ENCODE measurements at places on chromosomes 5 and 9. TPM values are rescaled to one million over a fixed set of nuclear protein-coding genes. Genes with fewer than 3 reads are reported as not detected.

Gene SLC25A48
- total RNA-seq, result not detected

Gene GPR21
- not detected for total RNA-seq

Gene MEGF9
- total RNA-seq, result 17.1 TPM

Gene MUSK
- total RNA-seq, result 1.5 TPM

Gene ACER2
- 1.8 TPM for total RNA-seq

Gene TRPM3
- total RNA-seq, result not detected

Gene GIN1
- total RNA-seq, result 5.6 TPM

- H3K4me1 ChIP-seq, result peaks cover 13% of the 10 kb centered on the region
- H3K27me3 ChIP-seq, result no peaks in the 10 kb centered on the region
- H3K27ac ChIP-seq, result no peak overlapping the region
- H3K4me3 ChIP-seq, result no peak overlapping the region
- H3K36me3 ChIP-seq, result no peaks in the 10 kb centered on the region
Measured at GRCh38 chr5:132298298-132299212, 4.4 kb downstream of the SLC22A4 start.

GRCh38 chr9:99182356-99182755 lies 39.4 kb downstream of the ALG2 start:
- peaks cover 10% of the 10 kb centered on the region for H3K4me1 ChIP-seq
- no peak overlapping the region for H3K4me3 ChIP-seq
- no peaks in the 10 kb centered on the region for H3K27me3 ChIP-seq
- peak; percentile 37 for DNase-seq
- H3K27ac ChIP-seq, result no peak overlapping the region

DNA sequence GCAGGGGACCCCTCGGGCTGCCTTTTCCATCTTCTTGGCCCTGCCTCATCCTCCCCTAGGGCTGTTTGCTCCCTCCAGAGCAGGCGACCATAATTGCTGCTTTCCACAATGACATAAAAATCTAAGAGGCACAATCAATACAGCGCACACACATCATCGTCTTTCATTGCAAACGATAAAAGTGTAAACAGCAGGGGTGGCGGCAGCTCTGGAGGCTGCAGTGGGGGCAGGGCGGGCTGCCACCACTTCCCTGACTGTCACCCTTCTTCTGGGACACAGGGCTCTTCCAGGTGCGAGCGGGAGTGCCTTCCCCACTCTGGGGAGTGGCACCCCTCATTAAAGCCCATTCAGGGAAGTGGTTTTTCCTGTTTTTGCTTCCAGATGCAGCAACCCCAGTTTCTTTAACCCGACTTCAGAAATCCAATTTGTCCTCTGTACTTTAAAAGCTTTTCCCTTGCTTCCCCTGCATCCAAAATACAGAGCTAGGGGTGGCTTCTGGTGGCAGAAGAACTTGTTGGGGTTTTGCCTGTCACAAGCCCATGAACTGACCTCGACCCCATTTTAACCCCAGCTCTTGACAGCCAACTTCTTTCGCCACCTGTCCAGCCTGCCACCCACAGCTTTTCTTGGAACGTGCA lies 45.7 kb downstream of the TSPAN17 start:
- H3K4me1 ChIP-seq, result no peaks in the 10 kb centered on the region
- no peak for DNase-seq

DNA sequence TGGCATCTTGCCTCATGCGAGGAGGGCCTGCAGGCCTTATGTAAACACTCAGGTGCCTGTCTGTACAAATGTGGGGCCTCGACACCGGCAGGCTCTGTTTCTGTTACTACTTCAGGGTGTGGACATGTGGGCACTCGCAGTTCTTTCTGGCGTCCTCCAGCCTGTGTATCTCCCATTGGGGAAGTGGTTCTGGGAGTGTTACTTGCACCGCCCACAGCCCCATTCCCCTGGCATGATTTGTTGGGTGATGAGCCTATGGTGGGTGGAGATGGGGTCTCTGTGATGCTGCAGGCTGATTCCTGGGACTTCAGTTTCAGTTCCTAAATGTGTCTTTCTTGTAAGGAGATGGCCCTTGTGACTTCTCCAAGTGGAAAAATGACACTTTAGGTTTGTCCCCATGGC lies 82.1 kb upstream of the PITX1 start:
- no peaks in the 10 kb centered on the region for H3K27me3 ChIP-seq
- no peak overlapping the region for H3K4me3 ChIP-seq
- no peak for DNase-seq
- no peak overlapping the region for H3K27ac ChIP-seq
- no peaks in the 10 kb centered on the region for H3K4me1 ChIP-seq

- H3K36me3 ChIP-seq, result no peaks in the 10 kb centered on the region
- DNase-seq, result no peak
- no peaks in the 10 kb centered on the region for H3K4me1 ChIP-seq
- no peak overlapping the region for H3K4me3 ChIP-seq
Measured at GRCh38 chr9:72749276-72749675, 203.6 kb downstream of the ALDH1A1 start.

- no peaks in the 10 kb centered on the region for H3K4me1 ChIP-seq
- H3K27me3 ChIP-seq, result no peaks in the 10 kb centered on the region
- H3K4me3 ChIP-seq, result no peak overlapping the region
- H3K27ac ChIP-seq, result no peak overlapping the region
- DNase-seq, result no peak
Measured at GRCh38 chr5:86879086-86879485, 261.3 kb downstream of the COX7C start.

GRCh38 chr5:143347046-143347445 lies 56.4 kb downstream of the NR3C1 start:
- H3K4me3 ChIP-seq, result no peak overlapping the region
- H3K4me1 ChIP-seq, result peaks cover 68% of the 10 kb centered on the region
- DNase-seq, result no peak
- H3K36me3 ChIP-seq, result no peaks in the 10 kb centered on the region
- H3K27ac ChIP-seq, result peak overlapping the region; percentile 12
- H3K27me3 ChIP-seq, result no peaks in the 10 kb centered on the region

- no peak overlapping the region for H3K4me3 ChIP-seq
- no peak for DNase-seq
- H3K27me3 ChIP-seq, result no peaks in the 10 kb centered on the region
- no peak overlapping the region for H3K27ac ChIP-seq
- H3K4me1 ChIP-seq, result no peaks in the 10 kb centered on the region
Measured at GRCh38 chr5:143262393-143263174, 140.9 kb downstream of the NR3C1 start.

DNA sequence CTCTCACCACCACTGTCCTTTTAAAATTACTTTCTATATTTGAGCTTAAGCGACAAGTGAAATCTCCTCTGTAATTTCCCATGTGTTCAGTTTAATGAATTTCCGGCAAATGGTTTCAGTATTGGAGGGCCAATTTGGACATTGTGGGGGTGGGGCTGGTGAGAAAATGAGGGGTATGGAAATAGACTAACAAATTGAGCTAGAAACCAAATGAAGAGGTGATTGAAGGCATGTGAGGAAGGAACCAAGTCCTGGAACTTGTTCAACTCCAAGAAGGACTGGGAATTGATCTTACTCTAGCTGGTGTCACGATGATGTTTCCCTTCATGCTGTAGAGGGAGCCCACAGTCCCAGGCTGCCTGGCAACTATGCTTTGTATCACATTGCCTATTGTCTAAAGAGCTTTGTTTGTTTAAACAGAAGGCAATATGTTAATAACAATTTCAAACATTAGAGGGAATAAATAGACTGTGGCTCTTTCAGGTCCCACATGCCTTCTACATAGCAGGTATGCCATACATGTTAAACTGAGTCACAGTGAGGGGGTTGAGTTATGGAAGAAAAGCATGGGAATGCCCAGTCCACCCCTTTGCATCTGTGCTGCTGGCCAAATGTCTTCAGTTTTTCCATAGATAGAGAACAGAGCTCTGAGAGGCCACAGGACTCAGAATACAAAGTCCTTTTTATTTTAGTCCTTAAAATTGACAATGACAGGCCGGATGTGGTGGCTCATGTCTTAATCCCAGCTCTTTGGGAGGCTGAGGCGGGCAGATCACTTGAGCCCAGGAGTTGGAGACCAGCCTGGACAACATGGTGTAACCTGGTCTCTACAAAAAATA lies 25.0 kb upstream of the MATR3 start:
- no peaks in the 10 kb centered on the region for H3K27me3 ChIP-seq
- H3K27ac ChIP-seq, result peak overlapping the region; percentile 37
- H3K36me3 ChIP-seq, result no peaks in the 10 kb centered on the region
- no peak overlapping the region for H3K4me3 ChIP-seq
- H3K4me1 ChIP-seq, result peaks cover 39% of the 10 kb centered on the region

- peaks cover 14% of the 10 kb centered on the region for H3K27me3 ChIP-seq
- H3K4me3 ChIP-seq, result no peak overlapping the region
- H3K27ac ChIP-seq, result no peak overlapping the region
- no peaks in the 10 kb centered on the region for H3K36me3 ChIP-seq
Measured at GRCh38 chr5:1652873-1653697, 129.3 kb upstream of the LPCAT1 start.

Data from esophagus muscularis mucosa (tissue), 4 donors.